ENCODE measurements at places on chromosomes 3 and 15.
A peak's percentile ranks its signal among the peaks of the same experiment; 100 is the strongest.

GRCh38 chr3:33881156-33882064, 83.0 kb downstream of the PDCD6IP start:
- no peak for DNase-seq

DNA sequence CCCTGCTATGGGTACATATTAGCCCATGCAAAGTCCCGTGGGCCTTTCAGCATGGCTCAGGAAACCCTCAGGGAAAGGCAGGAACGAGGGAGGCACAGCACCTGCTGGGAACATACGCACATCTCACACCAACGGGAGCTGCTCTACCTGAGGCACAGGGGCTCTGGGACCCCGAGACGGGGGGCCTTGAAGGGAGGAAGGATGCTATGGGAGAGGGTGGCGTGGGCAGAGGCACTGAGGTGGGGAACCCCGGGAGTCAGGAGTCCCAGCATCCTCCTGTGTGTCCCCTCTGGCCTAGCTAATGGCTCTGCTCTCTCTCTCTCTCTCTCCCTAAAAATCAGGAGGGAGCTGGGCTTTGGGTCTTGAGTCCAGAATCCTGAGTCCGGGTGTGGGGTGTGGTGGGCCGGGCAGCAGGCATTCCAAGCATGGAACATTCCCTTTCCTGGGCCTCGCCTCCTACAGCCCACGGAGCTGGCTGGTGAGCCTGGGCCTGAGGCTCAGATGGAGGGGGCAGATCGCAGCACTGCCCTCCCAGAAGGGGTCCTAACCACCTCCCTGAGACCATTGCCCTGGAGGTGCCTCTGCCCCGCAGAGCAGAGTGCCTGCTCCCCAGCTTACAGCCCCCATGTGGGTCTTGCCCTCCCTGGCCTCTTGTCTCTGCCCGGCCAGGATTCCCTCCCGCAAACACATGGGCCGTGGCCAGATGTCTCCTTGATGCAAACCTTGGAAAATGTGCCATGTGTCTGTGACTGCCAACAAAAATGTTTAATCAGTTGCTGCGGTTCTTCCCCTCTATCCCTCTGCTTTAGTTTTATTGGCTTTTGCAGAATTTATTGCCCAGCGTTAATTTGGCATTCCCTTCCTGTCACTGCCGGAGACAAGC, 101.6 kb downstream of the TMEM266 start:
- DNase-seq: no peak

- DNase-seq: no peak
These were observed 32.8 kb downstream of the MAP2K1 start for GRCh38 chr15:66419471-66419870.

DNA sequence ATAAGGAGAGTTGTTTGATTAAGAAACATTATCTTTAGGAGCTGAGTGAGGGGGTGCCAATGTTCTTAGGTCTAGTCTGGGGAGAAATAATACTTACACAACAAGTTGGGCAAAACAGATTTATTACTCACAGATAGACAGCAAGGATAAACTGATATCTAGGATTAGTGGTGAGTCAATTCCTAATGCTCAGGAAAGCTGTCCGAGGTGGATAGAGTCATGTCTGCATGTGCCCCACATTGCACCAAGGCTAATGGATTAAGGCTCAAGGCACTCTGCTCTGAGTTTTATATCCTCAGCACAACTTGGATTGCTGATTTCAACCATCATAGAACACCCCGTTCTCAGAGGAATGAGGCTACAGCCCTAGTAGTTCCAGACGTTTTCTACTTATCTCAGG, 1042.3 kb downstream of the OTOL1 start:
- DNase-seq: no peak

- DNase-seq: no peak
These were observed 283.7 kb upstream of the ICE2 start for GRCh38 chr15:60762638-60763037.

DNA sequence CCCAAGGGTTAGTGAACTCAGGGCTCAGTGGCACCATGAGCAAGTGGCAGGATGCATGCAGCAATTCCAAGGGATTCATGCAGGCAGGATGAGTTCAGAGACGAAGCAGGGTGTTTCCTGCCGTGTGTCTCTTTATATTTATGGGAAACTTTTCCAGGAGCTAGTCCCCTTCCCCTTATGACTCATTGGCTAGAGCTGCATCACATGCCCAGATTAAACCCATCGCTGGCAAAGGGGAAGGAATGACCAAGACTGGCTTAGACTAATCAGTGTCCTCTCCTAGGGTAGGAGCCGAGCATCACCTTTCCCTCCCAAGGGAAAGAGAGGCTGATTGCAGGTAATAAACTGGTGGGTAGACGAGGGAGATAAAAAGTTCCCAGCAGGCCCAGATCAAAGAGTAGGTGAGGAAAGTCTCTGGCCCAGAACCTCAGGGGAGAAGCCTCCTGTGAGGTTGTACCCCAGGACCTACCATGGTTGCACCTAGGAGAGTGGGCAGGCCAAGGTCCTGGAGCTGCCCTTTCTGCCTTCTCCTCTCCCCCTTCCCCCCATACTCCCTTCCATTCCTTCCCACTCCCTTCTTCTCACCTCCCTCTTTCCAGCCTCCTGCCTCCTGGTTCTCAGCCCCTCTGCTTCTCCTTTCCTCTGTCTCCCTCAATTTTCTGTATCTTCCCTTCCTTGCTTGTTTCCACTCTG, 67.8 kb upstream of the ITGA11 start:
- no peak for DNase-seq

GRCh38 chr3:119469418-119470189, 841 bp downstream of the POGLUT1 start:
- DNase-seq: no peak

- DNase-seq: no peak
These were observed 108.4 kb upstream of the ZNF385D start for GRCh38 chr3:21859124-21860081.

- DNase-seq: no peak
These were observed 63.1 kb downstream of the DAPK2 start for GRCh38 chr15:63983061-63983711.

DNA sequence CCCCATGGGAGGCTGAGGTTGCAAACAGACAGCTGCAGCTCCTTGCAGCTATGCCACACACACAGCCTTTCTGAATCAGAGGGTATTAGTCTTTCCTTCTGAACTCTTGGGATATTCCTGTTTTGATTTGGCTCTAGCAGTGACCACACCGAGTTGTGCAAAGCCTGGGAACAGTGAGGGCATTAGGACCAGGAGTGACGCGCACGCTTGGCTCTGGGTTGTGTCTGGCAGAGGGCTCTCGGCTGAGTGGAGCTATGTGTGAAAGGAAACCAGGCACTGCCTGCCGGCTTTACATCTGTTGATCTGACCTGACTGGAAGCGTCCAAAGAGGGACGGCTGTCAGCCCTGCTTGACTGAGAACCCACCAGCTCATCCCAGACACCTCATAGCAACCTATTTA, at the start of gene GALNT15:
Gene GALNT15, plus strand, starts transcription at position 292 of the 400 bp plus-strand sequence. CDS start 472 bp downstream, outside the sequence.
- DNase-seq: peak; percentile 55

- DNase-seq: peak; percentile 11
These were observed at the start of gene WNT7A for GRCh38 chr3:13879946-13880810. TSS of gene WNT7A (minus strand) at chr3:13880071. CDS start at chr3:13879816, 255 bp downstream.
